ENCODE measurements at places on chromosomes 1 and 21.

- DNase-seq, result no peak
Measured at GRCh38 chr1:184790642-184791549, 36.2 kb upstream of the EDEM3 start.

DNA sequence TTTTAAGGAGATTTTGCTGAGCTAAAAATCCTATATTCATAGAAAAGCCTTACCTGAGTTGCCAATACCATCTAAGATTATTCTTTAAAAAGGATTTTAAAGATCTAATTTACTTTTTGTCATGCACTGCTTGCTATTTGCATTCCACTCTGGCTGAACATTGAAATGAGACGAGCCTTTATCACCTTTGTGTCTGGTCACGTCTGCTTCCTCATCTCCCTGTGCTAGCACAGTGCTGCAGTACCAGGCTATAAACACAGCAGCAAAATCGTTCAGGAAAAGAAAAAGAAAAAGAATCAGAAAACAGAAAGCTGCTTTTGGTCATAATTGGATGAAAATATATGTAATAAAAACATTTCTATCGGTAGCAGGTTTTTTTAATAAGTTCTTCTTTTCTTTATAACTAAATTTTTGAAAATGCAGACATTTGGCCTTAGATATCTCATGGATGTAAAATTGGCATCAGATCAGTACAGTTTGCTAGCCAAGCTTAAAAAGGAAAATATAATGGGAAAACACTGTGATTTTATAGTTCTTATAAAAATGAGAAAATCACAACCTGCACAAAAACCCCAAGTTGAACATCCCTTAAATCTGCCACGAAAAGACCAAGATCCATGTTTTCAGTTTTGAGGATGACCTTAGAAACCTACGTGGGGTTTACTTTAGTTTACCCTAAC lies 735.7 kb upstream of the CXADR start:
- DNase-seq, result no peak

GRCh38 chr1:41496080-41497055 lies 11.9 kb upstream of the EDN2 start:
- DNase-seq, result peak; percentile 62

GRCh38 chr1:71422221-71422620 lies 341.4 kb upstream of the ZRANB2 start:
- no peak for DNase-seq

DNA sequence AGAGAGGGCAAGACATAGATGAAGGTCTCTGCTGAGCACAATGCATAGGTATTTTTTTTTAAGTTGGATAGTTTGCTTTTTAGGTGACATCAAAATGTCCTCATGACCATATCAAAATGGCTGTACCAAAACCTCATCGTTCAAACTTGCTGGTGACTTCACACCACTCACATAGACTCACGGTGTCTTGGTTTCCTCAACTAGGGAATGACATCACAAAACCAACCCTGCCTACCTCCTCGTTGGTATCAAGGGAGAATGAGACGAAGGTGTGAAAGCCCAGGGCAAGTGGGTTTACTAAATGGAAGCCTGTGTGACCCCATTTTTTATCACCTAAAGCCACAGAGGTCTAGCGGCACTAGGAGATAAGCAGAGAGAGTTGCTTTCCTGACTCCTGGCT lies 1.6 kb downstream of the PIGR start:
- no peak for DNase-seq

- no peak for DNase-seq
Measured at GRCh38 chr1:51073456-51073855, 28.6 kb upstream of the C1orf185 start.

DNA sequence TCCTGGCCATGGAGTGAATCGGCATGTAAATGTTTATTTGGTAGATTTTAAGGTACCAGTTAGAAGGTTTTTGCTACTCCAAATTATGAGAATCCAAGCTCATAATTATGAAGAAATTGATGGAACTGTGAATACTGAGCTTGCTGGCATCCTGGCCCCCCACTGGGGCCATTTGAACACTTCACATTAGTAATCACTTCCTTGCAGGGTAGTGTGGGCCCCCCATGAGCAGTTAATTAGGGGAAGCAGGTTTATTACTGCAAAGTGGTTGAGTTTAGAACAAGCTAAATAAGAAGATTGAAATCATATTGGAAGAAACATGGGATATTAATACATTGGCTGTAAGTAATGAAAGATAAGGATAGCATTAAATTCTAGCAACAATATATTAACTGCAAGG lies 86.7 kb downstream of the S1PR1 start:
- DNase-seq, result no peak

DNA sequence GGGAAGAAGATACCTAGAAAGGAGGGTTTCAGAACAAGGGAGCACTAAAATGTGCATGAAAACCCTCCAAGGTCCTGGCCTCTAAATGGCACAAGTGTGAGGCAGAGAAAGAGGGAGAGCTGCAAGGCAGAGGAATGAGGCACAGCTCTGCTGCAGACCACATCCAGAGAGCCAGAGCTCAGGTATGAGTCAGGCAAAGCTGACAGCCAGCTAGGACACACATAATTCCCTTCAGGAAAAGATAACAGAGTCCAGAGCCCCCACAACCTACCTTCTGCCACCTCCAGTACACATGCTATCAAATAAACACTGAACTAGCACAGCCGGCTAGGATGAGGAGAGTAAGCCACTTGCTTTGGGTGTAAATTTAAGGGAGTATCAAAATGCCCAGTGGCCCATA lies 62.2 kb downstream of the HSF2BP start:
- no peak for DNase-seq
